Sciatic nerve (tissue), 2 donors: ENCODE measurements at places on chromosomes 12 and 14. TPM values are rescaled to one million over a fixed set of nuclear protein-coding genes. Genes with fewer than 3 reads are reported as not detected.

Gene OTUB2
- total RNA-seq: 0.80 TPM

Gene CMA1
- total RNA-seq: 2.3 TPM

Gene POTEG
- total RNA-seq: not detected

Gene RBP5
- 4.5 TPM for total RNA-seq

DNA sequence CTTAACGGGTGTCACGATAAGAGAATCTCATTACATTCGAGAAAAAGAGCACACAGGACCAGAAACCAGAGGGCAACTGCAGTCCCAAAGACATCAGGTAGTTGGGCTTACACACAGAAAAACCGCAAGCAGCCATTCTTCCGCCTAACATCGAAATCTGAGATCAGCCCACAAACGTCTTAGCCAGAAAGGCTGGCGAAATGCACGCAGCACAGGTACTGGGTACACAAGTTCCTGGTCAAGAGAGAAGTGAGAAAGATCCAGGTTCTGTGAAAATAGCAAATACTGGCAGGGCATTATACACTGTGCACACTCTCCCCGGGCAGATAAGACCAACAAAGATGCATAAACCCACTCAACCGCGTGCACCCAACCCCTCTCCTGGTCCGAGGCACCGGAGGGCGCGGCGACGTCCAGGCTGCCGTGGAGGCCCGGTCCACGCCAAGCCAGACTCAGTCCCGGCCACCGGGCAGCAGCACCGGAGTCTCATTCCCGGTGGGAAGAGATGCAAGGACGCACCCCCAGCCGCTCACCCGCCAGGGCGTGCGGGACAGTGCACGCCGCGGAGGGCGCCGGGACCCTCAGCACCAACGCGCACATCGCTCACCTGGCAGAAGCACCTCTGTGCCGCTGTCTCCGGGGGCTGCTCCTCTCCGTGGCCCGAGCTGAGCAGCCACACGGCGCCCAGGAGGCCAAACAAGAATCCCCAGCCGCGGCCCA is 437 bp downstream of the ERO1A start:
- no peak for DNase-seq

DNA sequence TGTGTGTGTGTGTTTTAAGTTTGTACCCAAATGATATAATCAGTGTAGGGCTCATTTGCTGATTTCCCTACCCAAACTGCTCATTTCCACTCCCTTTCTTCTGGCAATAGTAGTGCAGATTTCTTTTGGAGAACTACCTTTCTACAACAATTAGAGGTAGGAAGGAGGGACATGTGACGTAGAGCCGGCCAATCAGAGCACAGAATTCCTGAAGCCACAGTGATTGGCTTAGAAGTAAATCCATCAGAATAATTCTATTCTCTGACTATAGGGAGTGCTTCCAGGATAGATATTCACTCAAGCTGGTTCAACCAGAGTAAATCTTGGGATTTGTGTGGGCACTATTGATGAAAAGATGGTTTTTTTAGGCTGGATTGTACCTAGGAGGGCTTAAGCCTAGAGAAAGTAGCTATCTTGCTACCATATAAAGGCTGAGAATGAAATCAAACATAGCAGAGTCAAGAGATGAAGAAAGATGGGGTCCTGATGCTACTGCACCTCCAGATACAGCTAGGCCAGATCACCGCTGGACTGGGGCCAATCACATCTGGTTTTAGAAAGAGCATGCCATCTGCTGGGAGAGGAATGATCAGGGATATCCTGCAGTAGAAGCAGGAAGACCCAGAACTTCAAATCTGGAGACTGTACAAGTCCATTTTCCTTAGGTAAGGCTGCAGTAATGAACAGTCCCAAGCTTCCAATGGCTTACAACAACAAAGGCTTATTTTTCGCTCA is 54.1 kb upstream of the NUAK1 start:
- peak; percentile 71 for DNase-seq

- DNase-seq: no peak
These were observed 54.1 kb downstream of the AK7 start for GRCh38 chr14:96445844-96446710.

- no peak for DNase-seq
These were observed 123.2 kb upstream of the SEL1L start for GRCh38 chr14:81656811-81657210.

- DNase-seq: no peak
These were observed 32.7 kb downstream of the NT5DC3 start for GRCh38 chr12:103808239-103808880.

DNA sequence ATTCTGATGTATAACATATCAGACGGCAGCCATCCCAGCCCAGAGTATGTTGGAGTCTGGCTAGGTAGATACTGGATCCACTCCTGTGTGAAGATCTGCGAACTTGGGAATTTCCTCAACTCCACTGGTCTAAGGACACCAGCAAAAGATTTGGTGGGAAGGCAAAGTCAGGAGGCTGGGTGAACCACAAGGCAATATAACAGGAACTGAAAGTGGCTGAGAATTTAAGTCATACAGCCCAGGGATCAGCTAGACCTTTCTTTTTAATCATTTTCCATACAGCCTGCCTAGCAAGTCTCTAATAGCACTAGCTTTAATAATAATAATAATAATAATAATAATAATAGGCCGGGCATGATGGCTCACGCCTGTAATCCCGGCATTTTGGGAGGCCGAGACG is 34.8 kb downstream of the BRAP start:
- DNase-seq: no peak
